ENCODE measurements at places on chromosomes 1 and 21.

- DNase-seq = no peak
Measured at GRCh38 chr21:38236232-38236631, 20.6 kb upstream of the KCNJ15 start.

- no peak for DNase-seq
Measured at GRCh38 chr1:118254001-118254400, 69.0 kb upstream of the SPAG17 start.

DNA sequence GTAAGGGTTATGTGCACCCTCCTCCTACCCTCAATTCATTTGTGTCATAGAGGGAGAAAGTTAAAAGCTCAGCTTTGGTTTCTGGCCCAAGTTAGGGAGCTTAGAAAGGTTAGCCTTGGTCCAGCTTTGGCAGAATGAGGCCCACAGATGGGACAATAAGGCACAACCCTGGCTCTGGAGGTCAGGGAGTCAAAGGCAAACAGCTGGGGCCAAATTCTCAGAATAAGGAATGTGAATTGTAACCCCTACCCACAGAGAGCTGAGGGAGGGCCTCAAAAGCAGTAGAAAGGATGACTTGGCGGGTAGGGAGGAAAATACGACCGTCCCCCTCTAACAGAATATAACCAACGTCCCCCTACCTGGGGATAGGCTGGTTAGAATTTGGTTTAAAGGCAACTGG is 9.0 kb downstream of the CERS2 start:
- no peak for DNase-seq

DNA sequence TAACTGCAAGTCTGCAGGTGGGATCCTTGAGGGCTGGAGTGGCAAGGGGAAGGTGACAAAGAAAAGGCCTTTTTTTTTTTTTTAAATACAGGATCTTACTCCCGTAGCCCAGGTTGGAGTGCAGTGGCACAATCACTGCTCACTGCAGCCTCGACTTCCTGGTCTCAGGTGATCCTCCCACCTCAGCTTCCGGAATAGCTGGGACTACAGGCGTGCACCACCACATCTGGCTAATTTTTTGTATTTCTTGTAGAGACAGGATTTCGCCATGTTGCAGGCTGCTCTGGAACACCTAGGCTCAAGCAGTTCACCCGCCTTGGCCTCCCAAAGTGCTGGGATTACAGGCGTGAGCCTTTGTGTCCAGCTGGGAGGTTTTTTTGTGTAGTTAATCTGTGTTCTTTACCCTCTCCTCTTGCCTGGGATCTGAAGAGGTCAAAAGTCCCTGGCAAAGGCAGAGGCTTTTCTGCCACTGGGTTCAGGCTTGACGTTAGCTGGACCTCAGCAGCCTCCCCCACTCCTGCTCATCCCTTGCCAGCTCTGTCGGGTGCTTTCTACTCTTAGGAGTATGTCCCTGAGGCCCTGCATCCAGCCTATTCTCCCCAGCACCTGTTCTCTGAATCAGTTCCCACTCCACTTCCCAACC is 5.2 kb downstream of the IL6R start:
- DNase-seq = no peak

- DNase-seq = no peak
Measured at GRCh38 chr21:39651206-39651605, 38.5 kb downstream of the B3GALT5 start.

GRCh38 chr1:226633541-226634165 is 85.1 kb downstream of the STUM start:
- no peak for DNase-seq

GRCh38 chr1:8351693-8352470 is 34.0 kb downstream of the SLC45A1 start:
- DNase-seq = no peak

GRCh38 chr1:44294588-44295007 is 60.5 kb downstream of the ERI3 start:
- DNase-seq = no peak

DNA sequence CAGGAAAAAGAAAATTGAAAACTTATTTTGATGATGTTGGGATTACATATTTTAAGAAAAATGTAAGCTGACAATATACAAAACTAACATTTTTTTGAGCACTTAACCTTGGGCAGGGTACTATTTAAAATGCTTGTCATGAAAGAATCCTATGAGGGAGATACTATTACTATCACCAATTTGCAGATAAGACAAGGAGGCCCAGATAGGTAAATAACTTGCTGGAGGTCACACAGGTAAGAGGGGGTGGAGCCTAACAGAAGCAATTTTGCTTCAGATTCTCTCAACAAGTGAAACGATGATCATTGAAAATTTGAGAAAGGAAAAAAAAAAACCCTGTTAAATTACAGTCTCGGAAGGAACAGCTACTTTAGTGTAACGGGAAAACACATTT is 1.2 kb downstream of the GART start:
- DNase-seq = no peak

DNA sequence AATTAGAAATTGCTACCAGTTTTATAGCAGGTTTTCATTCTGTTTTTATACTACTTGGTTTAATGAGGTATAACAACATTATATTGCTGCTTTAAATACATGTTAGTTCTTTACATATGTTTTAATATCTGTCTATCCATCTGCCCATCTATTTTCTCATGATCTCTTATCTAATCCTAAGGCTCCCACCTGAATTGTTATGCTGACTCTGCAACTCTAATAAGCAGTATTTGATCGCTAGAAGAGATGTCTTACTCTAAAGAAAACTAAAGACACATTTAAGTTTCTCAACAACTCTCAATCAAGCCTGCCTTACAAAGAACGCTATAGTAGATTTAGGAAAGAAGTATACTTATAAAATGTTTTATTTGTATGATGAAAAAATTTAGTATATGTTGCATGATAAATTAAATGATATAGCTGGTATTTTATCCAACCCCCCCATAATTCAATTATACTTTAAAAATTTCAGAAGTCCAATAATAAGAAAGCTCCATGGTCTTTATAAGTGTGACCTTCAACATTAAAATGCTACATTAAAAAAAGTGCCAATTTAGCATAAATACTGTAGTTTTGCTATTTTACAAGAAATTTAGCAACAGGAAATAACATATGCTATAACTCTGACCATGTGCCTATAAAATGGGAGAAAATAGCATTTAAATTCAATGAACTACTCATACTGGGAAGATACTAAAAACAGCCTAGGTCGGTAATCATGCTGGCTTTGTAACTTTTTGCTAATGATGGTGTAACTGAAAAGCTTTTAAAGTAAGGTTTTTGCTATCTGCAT is 180.3 kb downstream of the NEGR1 start:
- no peak for DNase-seq

- DNase-seq = no peak
Measured at GRCh38 chr1:164576291-164577271, 17.6 kb downstream of the PBX1 start.

- DNase-seq = peak; percentile 12
Measured at GRCh38 chr1:201828217-201828819, 639 bp upstream of the IPO9 start.

GRCh38 chr1:38004284-38005108 is 818 bp downstream of the FHL3 start:
- no peak for DNase-seq

DNA sequence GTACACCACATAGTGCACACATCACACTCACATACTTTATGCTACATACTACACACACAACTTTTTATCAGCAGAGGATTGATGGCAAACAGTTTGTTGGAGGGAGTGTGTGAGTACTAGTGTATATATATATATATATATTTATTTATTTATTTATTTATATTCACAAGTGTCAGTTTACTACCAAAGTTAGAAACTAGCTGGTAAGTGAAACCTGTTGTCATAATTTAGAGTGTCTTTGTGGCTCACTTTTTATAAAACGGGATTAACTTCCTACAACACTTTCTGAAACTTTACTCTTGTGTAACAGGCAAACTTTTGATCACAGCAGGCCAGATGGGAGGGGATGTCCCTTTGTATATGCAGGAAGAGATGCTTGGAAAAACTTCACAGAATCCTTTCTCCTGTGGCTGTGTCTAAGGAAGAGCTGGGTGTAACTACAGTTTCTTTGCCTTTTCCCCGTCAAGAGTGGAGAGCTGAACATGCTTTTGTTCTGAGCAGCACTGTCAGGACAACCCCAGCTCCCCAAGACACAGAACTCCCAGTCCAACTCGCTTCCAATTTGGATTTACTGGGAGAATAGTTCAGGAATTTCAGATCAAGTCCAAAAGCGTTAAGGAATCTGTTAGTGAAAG is 1.9 kb upstream of the SAMD13 start:
- DNase-seq = peak; percentile 35

GRCh38 chr1:73947009-73947408 is 251.0 kb downstream of the LRRIQ3 start:
- no peak for DNase-seq

DNA sequence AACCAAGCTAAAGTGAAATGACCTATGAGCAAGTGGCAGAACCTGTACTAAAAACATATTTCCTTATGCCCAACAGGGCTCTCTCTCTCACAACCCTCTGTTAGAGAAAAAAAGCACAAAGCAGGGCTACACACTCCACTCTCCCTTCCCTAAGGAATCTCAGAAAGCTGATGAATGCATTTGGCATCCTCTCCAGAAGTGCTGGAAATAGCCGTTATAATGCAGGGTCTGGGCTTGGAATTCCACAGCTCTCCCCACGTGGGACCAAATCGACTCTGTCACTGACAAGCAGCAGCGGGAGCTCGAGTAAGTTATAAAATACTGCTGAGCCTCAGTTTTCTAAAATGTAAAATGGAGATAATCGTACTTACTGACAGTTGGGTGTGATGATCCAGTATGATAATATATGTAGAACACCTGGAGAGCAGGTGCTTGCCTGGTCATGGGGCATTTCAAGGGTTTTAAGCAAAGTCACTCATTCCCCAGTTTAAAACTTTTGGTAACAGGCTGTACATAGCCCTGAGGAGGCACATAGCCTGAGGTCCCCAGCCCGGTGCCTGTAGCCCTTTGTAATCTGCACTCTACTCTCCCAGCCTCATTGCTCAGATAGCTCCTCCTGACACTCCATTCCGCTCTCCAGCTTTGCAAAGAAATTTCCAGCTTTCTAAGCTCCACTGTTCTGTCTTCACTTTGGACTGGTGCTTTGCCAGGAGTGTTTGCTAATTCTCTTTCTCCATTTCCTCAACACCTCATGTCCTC is 175.6 kb upstream of the DAB1 start:
- no peak for DNase-seq

DNA sequence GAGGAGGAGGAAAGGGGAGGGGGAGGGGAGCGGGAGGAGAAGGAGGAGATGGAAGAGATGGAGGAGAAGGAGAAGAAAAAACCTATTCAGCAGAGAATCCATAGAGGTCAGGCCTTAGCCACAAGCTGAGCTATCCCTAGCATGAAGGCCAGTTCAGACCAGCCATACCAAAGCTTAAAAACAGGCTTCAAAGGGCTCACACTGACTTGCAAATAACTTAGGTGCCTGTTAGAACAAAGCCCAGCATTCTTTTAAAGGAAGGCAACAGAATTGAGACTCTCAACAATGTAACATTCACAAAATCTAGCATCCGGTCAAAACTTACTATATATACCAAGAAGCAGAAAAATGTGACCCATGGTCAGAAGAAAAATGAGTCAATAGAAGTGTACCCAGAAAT is 43.6 kb upstream of the IFFO2 start:
- peak; percentile 44 for DNase-seq

DNA sequence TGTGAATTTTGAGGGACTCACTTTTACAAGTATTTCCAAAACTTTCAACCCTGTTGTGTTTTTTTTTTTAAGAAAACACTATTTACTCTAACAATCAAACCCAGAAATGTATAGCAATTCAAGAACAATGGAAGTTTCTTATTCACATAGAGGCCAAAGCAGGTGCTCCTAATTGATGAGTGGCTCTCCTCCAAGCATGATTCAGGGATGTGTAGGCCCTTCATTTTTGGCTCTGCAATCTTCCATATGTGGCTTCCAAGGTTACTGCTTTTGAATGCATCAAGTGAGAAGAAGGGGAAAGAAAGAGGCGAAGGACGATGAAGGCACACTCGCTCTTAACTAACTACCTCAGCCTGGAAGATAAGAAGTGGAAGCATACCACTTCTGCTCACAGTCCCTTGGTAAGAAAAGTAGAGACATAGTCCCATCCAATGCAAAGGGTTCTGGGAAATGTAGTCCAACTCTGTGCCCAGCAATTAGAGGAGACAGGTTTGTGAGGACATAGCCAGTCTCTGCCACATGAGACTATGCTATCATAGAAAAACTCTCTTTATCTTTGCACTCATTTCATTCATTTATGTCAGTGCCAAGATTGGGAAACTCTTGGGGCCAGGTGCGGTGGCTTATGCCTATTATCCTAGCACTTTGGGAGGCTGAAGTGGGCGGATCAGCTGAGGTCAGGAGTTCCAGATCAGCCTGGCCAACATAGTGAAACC is 46.0 kb downstream of the OPTC start:
- no peak for DNase-seq

DNA sequence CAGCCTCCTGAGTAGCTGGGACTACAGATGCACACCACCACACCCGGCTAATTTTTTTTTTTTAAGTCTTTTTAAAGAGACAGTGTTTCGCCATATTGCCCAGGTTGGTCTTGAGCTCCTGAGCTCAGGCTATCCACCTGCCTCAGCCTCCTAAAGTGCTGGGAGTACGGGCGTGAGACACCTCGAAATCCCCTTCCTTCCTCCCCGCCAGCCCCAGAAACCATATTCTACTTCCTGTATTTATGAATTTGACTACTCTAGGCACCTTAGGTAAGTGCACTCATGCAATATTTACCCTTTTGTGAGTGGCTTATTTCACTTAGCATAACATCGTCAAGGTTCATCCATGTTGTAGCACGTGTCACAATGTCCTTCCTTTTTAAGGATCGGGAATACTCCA is 6.9 kb upstream of the LRP8 start:
- no peak for DNase-seq

GRCh38 chr21:28644762-28645161 is 347.9 kb downstream of the LTN1 start:
- DNase-seq = no peak

DNA sequence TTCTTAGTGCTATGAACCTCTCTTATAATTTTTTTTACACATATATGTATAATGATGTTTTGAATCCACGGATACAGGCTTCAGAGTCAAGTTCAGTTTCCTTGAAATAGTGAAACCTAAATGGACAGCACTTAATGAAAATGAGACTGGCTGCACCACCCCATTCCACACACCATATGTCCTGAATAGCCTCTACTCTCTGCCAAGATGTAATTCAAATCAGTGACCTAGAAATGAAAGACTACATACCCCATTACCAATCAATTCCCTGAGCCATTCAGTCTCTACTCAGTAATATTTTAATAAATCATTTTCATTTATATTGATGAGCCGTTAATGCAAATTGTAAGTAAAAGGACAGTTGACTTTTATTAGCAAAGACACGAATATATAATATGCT is 614.9 kb upstream of the TMPRSS15 start:
- DNase-seq = no peak

Data from COLO829 (cell line).